AG04449 (cell line): ENCODE measurements at places on chromosomes 4 and X.

GRCh38 chr4:104128850-104129213, 365.9 kb downstream of the CXXC4 start:
- DNase-seq: no peak

DNA sequence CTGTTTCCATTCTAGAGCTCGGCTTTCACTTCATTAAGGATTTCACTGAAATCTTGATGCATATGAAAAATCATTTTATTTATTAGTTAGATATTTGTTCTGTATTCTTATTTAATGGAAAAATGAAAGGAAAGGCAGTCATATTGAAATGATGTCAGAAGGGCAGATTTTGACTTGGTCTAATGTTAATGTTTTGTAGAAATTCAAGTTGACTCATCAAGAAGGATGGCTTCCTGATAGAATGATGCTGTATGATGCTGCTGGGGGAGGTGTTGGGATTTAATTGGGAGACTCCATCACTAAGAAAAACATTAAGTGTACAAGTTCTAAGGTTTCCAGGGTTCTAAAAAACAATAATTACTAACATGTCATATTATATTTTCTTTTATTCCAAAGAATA, 204.8 kb downstream of the PDGFC start:
- DNase-seq: no peak

- DNase-seq: no peak
Observed at GRCh38 chr4:147943159-147943638, 211.3 kb downstream of the ARHGAP10 start.

- DNase-seq: no peak
Observed at GRCh38 chr4:143281507-143282190, 55.0 kb upstream of the GAB1 start.

DNA sequence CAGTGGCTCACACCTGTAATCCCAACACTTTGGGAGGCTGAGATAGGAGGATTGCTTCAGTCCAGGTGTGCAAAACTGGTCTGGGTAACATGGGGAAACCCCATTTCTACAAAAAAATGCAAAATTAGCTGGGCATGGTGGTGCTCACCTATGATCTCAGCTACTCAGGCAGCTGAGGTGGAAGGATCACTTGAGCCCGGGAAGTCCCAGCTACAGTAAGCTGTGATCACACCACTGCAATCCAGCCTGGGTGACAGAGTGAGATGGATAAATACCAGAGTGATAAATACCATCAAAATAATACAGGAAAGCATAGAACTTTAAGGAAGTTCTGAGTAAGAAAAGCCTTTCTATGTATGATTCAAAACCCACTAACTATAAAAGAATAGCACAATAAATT, 52.8 kb downstream of the LRBA start:
- DNase-seq: no peak

- no peak for DNase-seq
Observed at GRCh38 chr4:176755613-176756012, 37.1 kb downstream of the VEGFC start.
